ENCODE measurements at places on chromosomes 12 and 14.

DNA sequence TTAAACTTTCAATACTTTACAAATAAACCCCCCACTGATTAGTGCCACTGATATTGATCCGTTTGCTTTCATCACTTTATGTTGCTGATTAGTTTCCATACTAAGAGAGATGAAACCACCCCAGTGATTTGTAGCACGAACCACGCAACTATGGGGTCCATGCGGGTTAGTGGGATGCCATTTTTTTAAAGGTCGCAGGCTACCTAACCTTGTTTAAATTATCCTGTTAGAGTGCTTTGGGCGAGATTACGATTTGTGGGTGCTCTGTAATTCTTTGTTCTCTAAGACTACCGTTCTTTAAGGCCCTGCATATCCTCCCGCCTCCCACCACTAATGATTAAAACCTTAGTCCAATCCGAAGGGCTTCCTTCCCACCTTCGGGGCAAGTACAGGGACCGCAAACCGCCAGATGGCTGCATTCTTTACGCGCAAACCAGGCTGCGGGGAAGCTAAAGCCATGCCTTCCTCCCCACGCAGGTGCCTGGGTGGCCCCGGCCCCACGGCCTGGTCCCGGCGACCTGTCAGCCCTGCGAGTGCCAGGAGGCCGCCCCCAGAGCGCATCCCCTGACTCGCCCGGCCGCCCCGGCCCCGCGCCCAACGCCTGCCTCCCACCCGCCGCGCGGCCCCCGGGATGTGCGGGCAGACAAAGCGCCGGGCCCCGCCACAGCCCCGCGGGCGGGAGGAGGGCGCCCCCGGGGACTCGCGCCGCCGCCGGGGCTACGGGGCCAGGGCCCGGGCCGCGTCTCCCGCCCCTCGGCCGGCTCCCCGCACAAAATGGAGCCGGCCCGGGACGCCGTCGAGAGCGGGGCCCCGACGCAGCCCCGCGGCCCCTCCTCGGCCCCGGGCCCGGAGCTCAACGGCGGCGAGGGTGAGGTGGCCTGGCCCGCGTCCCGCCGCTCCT, 759 bp downstream of the NFYB start:
- no peak for DNase-seq

DNA sequence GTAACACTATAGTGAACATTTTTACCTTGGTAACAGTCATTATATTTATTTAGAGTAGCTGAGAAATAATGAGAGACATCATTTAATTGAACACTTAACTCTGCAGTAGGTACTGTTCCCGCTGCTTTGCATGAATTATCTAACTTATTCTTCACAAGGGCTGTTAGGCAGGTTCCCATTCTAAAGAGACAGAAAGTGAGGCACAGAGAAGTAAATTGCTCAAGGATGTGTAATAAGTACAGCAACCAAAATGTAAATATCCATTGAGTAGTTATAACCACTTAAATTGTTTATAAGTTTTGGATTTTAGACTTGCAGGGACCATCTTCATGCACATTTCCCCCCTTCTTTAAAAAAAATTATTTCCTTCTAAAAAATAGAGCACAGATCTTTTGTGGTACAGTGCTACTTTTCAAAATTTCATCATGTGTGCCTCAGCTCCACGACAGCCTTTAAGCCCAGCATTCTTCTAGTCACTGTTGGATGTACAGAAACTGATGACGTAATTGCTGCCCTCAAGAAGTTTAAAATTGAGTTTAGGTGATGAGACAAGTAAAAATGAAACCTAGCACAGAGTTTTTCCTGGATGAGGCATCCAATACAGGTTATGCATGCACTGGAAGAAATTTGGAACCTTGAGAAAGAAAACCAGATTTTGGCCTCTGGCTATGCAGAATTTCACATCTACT, 6.0 kb upstream of the MANSC4 start:
- DNase-seq = no peak

- no peak for DNase-seq
Observed at GRCh38 chr12:124541322-124541721, 26.1 kb downstream of the NCOR2 start.

DNA sequence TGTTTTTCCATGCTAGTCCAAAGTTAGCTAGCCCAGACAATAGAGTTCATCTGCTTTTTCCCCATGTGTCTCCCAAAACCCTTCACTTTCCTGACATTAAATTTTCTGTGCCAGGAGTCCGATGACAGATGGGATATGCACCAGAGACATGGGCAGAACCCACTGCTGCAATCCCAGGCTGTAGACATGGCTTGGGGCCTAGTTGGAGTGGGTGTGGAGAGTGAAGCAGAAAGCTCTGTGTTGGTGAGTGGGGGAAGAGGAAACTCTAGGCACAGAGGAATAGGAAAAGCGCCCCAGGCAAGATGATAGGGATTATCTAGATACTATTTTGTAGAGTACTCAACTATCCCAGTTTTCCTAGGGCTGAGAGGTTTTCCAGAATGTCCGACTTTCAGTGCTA, 4.8 kb upstream of the KRT74 start:
- DNase-seq = no peak

DNA sequence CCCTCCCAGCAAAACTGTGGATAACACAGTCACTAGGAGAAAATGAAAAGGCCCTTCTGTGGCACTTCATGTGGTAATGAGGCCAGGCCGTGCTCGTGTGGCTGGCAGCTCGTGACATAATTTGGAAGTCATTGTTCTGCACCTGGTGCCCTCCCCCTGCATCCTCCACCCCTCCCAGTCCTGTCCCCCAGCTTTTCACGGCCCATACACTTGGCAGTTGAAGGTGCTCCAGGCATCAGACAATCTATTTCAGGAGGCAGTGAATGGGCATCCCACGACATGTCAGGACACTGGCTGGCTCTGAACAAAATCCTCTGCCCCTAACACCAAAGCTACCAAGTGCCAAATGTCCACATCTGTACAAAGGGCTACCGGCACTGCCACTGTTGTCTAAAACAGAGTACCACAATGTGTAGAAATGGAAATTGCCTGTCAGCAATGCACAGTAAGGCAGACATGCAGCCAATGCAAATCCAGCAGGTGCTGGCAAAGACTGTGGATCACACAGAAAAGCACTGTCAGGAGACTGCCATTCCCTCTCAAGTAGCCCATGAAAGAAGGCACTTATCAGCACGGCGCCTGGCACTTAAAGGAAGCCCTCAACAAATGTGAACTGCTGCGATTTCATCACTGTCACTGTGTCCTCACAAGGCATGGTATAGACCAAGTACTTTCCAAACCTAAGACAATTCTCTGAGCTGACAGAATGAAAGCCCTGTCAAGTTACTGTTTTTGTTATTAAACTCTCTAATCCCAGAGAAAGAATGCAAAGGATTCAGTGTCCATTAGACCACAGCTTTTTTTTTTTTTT, 39.1 kb downstream of the CORO1C start:
- DNase-seq = peak; percentile 93

- DNase-seq = no peak
Observed at GRCh38 chr12:85280165-85280983, at the start of gene ALX1. Gene ALX1 (plus strand): TSS chr12:85280220. CDS start chr12:85280262, 42 bp downstream.

- DNase-seq = no peak
Observed at GRCh38 chr12:6215120-6215807, 15.1 kb downstream of the CD9 start.

- DNase-seq = no peak
Observed at GRCh38 chr14:67447033-67447381, 35.0 kb upstream of the PLEK2 start.

DNA sequence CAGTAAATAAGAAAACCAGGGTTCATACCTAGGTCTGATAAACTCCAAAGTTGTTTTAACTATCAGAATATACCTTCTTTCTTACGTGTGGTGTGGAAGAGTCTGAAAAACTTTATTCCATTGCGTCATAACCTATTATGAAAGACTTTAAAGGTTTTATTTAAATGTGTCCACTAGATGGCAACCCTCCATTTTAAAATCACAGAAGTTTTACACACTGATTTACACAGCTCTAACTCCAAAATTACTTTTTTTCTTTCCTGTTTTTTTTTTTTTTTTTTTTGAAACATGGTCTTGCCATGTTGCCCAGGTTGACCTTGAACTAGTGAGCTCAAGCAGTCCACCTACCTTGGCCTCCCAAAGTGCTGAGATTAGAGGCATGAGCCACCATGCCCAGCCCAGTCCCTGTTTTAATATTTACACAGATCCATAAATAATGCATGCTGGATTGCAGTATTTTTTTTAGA, 17.3 kb upstream of the TMPRSS12 start:
- DNase-seq = no peak

DNA sequence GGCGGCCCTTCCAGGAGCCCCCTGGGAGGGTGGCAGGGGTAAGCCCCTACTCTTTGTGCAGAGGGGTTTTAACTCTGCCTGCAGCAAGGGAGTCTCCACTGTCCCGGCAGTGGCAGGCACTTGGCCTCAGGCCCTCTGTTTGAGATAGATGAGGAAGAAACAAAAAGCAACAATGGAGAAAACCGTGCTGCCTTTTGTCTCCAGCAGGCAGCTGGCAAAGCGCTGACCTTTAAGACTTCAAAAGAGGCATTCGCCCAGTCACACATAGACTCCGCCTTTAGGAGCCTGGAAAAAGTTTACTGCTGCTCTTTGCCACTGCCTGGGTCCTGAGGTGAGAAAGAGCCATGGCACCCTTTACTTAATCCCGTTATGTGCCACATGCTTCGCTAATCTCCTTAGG, 158.2 kb upstream of the NTF3 start:
- DNase-seq = no peak

DNA sequence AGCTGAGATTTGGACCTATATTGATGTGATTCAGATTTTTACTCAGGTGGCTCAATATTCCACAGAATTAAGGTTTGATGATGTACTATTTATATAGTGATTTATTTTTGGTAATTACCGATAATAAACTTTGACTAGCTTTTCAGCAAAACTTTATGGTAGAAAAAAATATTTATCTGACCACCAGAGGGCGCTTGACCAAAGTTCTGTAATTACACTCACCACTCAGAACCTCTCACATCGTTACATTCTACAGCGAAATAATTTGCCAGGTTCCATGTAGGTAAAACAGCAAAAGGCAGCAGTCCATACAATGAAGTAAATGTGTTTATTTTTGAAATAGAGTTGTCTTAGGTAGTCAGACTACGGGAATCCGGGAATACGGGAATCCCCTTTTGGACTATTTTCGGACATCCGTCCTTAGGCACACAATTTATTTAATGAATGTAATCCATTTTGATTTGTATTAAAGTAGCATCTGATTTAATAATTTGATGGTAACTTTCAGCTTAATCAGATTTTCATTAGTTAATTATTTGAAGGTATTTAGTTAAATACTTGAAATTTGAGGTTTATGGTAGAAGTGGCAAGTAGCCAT, 143.0 kb upstream of the DDHD1 start:
- peak; percentile 38 for DNase-seq

- DNase-seq = no peak
Observed at GRCh38 chr14:37401093-37401492, 194.0 kb downstream of the FOXA1 start.

DNA sequence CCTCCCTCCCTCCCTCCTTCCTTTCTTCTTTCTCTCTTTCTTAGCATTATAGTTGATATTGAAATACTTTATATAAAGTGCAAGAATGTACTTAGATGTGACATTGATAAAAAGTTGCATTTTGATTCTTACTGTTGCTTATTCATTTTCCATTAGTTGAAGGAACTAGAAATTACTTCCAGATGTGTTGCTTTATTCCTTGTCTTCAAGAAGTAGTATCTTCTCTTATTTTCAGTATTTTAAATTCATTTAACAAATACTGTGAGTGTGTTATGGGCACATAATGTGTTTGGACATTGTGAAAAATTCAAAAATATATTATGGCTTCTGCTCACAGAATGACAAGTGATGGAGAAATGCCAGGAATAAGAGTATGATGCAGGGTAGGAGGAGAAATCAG, 45.6 kb downstream of the TRMT5 start:
- no peak for DNase-seq

DNA sequence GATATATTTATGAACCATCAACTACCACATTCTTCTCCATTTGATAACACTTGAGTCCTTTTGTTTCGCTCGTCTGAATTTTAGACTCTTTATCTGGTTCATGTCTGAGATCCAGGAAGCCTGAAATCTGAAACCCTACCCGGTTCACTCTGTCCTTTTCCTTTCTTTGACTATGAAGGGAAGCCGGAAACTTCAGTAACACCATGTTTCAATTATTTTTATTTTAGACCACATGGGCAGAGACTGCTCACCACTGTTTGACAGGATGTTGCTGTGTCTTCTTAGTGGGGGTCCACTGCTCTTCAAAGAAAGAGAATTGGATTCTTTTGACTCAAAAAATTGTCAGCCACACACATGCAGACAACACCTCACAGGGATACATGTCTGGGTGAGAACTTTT, 331.9 kb upstream of the FLRT2 start:
- DNase-seq = no peak

DNA sequence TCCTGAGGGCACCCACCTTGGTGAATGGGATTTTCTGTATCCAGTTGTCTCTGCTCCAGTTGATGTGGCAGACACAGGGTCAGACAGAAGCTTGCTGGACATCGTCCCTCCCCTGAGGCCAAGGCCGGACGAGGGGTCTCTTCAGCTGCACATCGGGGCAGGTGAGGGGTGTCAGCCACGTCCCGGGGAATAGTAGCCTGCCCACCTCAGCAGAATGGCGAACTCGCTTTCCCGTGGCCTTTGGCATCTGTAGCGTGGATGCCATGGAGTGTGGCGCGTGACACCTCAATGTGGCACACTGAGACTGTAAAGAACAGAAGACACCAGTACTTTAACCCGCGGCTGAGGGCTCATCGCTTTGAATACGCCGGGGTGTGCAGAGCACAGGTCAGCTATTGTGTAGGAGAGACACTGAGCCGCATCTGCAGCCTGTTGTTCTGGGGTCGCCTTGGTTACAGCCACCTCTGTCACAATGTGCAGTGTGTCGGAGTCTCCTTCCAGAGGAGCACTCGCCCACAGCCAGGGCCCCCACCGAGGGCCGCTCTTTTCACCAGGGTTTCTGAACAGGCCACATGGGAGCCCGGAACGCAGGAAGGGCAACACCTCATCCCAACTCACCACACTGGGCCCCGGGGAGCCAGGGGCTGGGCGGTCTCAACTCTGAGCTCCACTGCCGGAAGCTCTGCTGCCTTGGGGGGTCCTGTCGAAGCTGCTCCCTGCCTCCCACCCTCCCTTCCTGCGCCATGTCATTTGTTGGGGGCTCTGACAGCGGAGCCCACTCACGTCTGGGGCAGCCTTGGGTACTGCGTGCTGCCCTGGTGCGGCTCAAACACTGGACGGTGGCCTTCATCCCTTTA, 77.0 kb downstream of the ADGRD1 start:
- no peak for DNase-seq

GRCh38 chr14:50039734-50040400, 76.5 kb downstream of the VCPKMT start:
- DNase-seq = no peak

- no peak for DNase-seq
Observed at GRCh38 chr14:61227884-61228591, 53.1 kb downstream of the TMEM30B start.
